ENCODE measurements at places on chromosomes 16 and 17. TPM values are rescaled to one million over a fixed set of nuclear protein-coding genes. Genes with fewer than 3 reads are reported as not detected.

DNA sequence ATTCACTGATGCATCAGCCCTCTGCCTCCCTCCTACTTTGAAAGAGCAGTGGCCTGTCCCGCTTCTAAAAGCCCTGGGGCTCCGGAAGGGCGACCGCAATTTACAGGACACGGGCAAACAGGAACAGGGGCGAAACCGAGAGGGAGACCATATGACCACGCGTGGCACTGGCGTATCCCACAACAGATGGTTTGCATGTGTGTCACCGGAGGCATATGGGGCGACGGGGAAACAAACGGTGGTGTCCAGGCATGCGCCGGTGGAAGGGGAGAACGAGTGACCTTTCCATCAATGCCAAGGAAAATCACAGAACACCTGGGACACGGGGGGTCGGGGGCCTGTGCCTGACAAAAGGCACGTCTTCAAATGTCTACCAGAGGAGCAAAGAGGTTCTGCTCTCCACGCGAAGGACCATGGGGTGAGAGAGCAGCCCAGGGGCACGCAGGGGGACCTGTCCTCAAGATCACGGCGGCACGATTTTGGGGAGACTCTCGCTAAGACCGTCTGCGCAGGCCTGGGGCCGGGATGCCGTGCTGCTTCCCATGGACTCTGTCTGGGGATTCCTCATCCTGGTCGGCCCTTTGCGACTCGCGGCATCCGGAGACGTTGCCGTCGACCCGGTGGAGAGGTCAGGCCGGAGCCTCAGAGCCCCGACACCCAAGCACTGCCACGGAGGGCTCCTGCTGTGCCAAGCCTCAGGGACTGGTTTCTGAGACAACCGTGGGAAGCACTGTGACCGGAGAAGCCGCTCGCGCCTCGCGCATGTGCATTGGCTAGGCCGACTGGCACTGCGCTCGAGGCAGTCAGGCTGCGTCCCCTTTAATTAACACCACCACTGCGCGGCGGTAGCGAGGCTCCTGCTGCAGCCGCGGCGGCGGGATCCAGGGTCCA lies 12.8 kb upstream of the KCNJ18 start:
- no peak for DNase-seq

GRCh38 chr16:2473999-2474876 lies 689 bp upstream of the TBC1D24 start:
- peak; percentile 79 for DNase-seq

The CSF3 gene
- polyA plus RNA-seq: not detected

The SDR42E2 gene
- polyA plus RNA-seq: not detected

DNA sequence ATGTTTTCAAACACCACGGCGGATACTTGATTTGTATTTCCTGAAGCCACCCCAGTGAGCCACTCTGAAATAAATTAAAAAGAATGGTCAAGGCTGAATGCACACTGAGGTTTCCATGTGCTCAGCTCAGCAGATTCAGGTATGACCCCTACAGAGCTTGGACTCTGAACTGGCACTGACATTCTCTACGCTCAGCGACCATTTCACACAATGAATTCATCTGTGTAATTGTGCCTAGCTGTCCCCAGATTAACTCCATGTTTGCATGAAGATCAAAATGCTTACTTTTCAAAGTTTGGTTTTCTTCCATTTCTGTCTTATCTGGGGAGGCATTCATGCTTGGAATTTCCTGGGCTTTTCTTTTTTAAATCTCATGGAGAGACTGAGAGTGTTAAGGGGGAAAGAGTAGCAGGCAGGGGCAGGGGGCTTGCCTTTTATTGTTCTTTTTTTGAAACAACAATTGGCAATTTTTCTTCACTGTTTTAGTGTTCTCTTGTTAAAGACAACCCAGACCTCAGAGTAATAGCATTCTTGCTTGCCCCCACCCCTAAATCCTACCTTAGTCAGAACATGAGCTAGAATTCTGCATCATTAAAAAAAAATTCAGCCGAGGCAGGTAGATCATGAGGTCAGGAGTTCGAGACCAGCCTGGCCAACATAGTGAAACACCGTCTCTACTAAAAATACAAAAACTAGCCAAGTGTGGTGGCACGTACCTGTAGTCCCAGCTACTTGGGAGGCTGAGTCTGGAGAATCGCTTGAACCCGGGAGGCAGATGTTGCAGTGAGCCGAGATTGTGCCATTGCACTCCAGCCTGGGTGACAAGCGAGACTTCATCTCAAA lies 85.5 kb upstream of the HNF1B start:
- DNase-seq: no peak

The PIRT gene
- polyA plus RNA-seq: not detected

GRCh38 chr17:2184993-2185931 lies 118.3 kb downstream of the SMG6 start:
- no peak for DNase-seq

- DNase-seq: peak; percentile 50
Measured at GRCh38 chr17:1379930-1380313, 20.1 kb downstream of the YWHAE start.

GRCh38 chr17:67246403-67246652 lies 1.3 kb upstream of the HELZ start:
- no peak for DNase-seq

DNA sequence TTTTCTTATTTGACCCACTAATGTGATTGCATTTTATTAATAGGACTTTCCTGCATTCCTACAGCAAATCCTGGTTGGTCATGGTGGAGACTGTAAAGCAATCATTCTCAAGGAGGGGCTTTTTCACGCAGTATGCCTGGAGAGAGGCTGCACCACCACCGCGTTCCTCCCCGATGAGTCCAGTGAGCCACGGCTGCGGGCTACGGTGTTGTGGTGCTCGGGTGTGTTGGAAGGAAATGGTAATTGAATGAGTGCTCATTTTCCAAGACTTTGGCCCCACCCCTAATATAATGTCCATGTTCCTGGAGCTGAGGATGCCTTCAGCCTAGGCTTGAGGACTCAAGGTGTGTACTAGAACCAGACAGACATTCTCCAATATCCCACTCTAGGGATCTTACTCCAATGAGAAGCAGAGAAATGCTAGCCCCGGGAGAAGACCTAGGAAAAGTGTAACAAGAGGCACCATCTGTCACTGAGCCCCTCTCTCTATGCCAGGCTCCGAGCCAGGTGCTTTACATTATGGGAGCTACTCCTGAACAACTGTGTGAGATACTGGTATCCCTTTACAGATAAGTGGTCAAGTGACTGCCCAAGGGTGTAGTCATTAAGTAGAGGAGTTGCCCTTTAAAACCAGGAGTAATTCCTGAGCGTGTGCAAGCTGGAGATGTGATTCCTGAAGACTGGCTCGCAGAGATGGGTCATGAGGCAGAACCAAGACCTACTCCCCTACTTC lies 39.4 kb downstream of the HEATR6 start:
- no peak for DNase-seq

The RNU2-1 gene
- 3.7 TPM for polyA plus RNA-seq

DNA sequence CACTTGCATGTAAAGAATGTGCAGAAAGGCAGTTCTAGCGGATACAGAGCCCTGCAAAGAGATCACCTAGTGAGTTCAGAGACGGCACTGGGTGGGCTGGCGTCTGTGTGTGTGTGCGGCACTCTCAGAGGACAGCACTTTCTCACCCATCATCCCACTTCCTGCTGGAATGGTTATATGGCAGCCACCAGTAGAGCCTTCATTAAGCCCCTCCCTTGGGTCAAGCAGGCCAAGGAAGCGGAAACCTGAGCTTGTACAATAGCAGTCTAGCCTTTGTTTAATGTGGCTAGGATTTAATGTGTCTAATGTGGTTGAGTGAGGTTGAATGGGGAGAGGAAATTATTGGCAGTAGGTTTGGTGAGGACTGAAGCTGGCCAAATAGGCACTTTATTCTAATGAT lies 88.3 kb upstream of the ELAC2 start:
- no peak for DNase-seq

- no peak for DNase-seq
Measured at GRCh38 chr17:17870247-17870646, 33.5 kb upstream of the SREBF1 start.

DNA sequence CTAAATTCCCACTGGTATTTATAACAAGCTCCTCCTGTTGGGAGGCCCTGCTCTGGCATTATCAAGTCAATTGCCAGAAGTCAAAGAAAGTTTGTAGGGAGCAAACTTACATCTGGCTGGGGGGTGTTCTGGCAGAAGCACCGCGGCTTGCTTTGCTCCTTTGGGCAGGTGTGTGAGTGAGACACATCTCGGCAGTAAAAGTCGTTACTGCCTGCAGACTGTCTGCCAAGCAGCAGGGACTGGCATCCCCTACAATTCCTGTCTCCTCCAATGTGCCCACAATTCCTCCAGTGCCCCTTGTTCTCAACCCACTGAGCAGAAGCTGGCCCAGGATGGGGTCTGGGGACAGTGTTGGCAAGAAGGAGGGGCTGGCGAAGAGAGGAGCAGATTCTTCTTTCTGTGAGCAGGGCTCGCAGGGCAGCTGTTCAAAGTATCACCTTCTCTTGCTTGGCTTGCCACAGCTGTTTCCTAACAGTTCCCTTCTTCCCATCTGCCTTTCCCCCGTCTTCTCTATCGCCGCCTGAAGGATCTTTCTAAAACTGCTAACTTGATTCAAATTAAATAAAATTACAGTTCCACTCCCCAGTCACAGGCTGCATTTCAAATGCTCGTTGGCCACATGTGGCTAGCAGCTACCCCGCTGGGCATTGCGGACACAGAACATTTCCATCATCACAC lies 30.2 kb downstream of the SPACA3 start:
- no peak for DNase-seq

DNA sequence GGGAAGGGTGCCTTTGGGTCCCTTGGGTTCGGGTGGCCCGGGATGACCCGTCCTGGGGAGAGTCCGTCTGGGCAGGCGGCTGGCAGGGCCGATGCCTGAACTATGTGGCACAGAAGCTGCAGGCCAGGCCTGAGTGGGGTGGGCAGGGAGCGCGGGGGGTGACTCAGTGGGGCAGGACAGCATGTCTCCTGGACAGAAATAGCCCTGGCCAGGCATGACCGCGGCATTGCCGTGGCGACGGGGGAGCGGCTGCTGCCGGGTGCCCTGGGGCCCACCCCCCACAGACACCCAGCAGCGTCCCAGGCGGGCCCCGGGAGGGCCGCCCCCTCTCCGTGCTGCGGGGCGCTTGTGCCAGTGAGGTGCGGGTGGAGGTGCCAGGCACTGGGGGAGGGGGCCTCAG lies 1.8 kb upstream of the C1QTNF8 start:
- peak; percentile 61 for DNase-seq

The HCRT gene
- not detected for polyA plus RNA-seq

The FBXW10 gene
- not detected for polyA plus RNA-seq

DNA sequence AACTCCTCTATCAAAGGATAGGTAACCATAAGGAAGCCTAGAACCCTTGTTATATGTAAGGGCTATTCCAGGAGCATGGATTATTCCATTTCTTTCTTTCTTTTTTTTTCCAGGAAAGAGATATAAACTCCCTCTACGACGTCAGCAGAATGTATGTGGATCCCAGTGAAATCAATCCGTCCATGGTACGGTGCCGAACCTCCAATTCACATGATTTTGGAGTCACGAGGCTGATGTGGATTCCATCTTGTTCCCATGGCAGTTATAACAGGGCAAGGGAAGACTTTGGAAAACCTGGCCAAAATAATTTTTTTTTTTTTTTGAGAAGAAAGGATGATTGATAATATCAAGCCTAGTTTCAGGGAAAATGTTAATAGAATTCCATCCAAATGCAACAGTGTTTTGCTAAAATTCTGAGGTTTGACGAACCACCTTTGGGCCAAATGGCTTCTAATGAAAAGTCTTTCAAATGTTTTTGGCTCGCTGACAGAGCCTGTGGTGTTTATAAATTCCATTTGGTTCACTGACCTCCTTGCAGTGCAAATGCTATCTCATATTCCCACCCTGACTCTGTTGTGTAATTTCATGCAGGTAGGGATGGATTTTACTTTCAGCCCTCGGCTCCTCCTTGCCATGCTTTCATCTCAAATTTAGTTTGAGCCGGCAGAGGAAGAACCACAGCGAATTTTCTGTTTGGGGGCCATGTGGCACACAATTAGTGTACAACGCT lies 90.0 kb downstream of the SDR42E1 start:
- peak; percentile 59 for DNase-seq

The RAP1GAP2 gene
- polyA plus RNA-seq: 0.74 TPM

The MARVELD3 gene
- not detected for polyA plus RNA-seq

The CDH13 gene
- 53.6 TPM for polyA plus RNA-seq

DNA sequence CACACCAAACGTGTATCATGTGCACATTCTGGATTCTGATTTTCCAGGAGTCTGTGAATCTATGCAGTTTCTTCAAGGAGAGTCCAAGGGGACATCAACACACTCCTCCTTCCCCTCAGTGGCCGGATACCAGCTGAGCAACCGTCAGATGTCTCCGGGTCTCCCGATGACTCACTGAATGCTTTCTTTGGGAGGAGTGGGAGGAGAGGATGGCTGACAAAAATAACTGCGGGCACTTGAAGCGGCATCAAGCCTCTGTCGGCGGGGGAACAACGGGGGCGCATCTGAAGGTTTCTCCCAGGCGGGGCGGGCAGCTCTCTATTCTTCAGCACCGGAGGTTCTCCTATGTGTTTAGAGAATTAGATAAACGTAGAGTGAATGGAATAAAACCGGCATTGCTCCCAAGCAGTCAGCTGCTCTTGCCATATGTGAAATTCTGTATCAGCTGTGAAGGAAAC lies 24.6 kb upstream of the LRRC75A start:
- DNase-seq: peak; percentile 75

- no peak for DNase-seq
Measured at GRCh38 chr17:10812674-10813073, 8.8 kb upstream of the TMEM238L start.

- DNase-seq: no peak
Measured at GRCh38 chr17:73994946-73995345, 208.5 kb upstream of the RPL38 start.

DNA sequence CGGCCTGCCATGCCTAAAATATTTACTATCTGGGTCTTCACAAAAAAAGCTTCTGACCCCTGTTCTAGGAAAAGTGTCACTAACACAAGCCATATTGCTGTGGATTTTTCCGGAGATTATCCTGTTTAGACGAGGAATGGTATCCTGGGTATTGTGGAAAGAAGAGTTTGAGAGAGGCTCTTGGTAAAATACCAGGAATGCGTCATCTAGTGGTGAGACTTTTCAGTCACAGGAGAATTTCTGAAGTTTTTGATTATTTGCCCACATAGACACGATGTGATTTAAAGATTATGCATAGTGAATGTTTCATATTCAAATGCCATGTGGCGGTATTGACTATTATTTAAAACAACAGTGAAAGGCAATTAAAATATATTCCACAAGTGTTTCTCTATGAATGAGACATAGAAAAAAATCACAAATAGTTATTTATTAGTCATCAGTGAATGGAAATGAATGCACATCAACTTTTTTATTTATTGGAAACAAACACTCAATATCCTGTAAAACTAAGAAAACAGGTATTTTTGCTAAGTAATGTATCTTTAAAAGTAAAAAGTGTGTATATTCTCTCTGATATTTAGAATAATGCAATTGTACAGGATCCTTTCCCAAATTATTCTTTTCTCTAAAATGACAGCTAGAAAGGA lies 7.8 kb downstream of the KRT28 start:
- peak; percentile 73 for DNase-seq

The KRT27 gene
- polyA plus RNA-seq: not detected

DNA sequence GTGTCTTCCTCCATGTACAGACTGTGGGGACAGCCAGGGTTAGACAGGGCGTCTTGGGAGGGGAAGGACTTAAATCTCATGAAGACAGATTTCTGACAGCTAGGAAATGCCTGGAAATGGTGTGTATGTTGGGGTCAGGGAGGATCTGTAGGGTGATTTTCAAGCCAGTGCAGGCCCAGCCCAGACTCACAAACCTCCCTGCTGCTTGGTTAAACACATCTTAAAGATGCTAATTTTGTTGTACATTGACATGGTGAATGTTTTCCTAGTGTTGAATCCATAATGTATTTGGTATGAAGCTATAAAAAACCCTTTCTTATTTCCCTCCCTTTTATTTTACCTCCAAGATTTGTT lies 238.3 kb downstream of the CCDC182 start:
- no peak for DNase-seq
